ENCODE measurements at places on chromosomes 6 and 20. TPM values are rescaled to one million over a fixed set of nuclear protein-coding genes. Genes with fewer than 3 reads are reported as not detected.

GRCh38 chr6:44453146-44453545, 65.6 kb downstream of the CDC5L start:
- H3K4me3 ChIP-seq, result no peak overlapping the region
- no peak overlapping the region for H3K27ac ChIP-seq
- no peaks in the 10 kb centered on the region for H3K27me3 ChIP-seq
- no peaks in the 10 kb centered on the region for H3K4me1 ChIP-seq

- no peaks in the 10 kb centered on the region for H3K4me1 ChIP-seq
- no peak for DNase-seq
- H3K36me3 ChIP-seq, result no peaks in the 10 kb centered on the region
- H3K27me3 ChIP-seq, result no peaks in the 10 kb centered on the region
- H3K4me3 ChIP-seq, result no peak overlapping the region
Measured at GRCh38 chr6:169529931-169530751, 171.7 kb downstream of the WDR27 start.

GRCh38 chr6:32127717-32128592, at the start of gene ATF6B:
Gene ATF6B, minus strand, starts transcription at chr6:32128246. Its CDS starts 39 bp downstream, at chr6:32128207.
- no peaks in the 10 kb centered on the region for H3K27me3 ChIP-seq
- peaks cover 30% of the 10 kb centered on the region for H3K4me1 ChIP-seq
- peak; percentile 99 for DNase-seq
- H3K4me3 ChIP-seq, result peak within 1 kb of the TSS; percentile 99
- no peaks in the 10 kb centered on the region for H3K36me3 ChIP-seq

DNA sequence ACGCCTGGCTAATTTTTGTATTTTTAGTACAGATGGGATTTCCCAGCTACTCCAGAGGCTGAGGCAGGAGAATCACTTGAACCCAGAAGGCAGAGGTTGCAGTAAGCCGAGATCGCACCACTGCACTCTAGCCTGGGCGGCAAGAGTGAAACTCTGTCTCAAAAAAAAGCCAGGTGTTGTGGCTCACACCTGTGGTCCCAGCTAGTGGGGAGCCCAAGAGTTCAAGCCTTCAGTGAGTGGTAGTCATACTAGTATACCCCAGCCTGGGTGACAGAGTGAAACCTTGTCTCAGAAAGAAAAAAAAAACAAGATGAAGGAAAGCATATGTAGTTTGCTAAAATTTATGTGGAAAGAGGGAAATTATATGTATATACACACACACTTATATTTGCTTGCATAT, 20.0 kb upstream of the POU5F1 start:
- H3K27me3 ChIP-seq, result no peaks in the 10 kb centered on the region
- no peak for DNase-seq
- H3K27ac ChIP-seq, result no peak overlapping the region
- no peaks in the 10 kb centered on the region for H3K4me1 ChIP-seq
- no peaks in the 10 kb centered on the region for H3K36me3 ChIP-seq

DNA sequence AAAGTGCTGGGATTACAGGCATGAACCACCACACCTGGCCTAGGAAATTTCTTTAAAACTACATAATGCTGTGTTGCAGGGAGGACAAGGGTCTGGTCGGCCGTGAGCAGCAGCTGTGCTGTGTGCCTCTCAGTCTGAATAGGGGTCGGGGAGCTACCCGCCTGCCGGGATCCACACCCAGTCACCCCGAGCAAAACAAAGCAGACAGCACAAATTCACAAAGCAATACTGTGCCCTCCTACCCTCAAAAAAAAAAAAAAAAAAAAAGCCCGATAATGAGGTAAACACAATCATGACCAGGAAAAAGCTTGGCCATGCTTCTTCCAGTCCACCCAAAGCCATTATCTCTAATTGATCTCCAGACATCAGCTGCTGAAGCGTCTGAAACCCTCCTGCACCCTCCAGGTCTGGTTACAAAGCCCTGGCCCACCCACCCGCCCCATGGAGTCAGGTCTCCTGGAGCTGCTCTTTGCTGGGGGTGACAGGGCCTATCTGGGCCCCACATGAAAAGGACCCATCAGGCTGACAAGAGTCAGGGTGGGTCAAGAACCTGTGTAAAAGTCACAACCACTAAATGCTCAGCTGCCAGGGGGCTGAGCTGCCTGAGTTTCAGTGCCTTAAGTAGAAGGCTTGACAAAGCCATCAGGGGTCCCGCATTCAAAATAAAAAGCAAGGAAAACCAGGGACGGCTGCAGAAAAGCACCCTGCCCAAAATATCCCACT, 88.2 kb downstream of the NOL4L start:
- no peaks in the 10 kb centered on the region for H3K27me3 ChIP-seq
- H3K4me3 ChIP-seq, result no peak overlapping the region
- H3K36me3 ChIP-seq, result no peaks in the 10 kb centered on the region
- no peak for DNase-seq
- H3K4me1 ChIP-seq, result no peaks in the 10 kb centered on the region

DNA sequence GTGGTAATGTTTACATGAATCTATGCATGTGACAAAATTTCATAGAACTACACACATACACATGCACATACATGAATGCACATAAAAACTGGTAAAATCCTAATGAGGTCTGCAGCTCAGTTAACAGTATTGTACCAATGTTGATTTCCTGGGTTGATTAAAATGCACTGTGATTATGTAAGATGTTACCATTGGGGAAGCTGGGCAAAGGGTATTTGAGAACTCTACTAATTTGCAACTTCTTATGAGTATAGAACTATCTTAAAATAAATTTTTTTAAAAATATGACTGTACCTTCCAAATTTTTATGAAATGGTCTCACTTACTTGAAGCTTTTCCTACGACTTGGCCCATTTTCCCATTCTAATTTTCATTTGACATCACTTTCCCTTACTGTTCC, 43.4 kb upstream of the TENT5A start:
- no peaks in the 10 kb centered on the region for H3K4me1 ChIP-seq
- no peaks in the 10 kb centered on the region for H3K36me3 ChIP-seq
- H3K4me3 ChIP-seq, result no peak overlapping the region
- no peaks in the 10 kb centered on the region for H3K27me3 ChIP-seq
- DNase-seq, result no peak
- no peak overlapping the region for H3K27ac ChIP-seq

DNA sequence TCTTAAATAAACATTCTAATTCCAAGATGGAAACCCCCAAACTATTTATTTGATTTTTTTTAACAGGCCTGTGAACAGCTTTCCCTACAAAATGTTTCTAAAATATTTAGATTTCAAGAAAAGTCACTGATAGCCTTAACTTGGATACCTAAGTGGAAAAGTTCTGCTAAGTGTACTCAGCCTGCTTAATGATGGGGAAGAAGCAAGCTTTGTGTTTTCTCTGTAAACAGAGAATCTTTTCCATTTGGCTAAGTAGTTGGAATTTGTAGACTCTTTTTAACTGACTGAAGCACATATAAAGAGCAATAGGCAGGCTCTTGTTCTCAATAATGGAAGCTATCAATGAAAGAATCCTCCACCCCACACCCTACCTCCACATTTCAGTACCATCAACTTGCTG, 108.2 kb downstream of the KIF6 start:
- H3K27me3 ChIP-seq, result no peaks in the 10 kb centered on the region
- no peaks in the 10 kb centered on the region for H3K36me3 ChIP-seq
- no peak overlapping the region for H3K27ac ChIP-seq
- no peak for DNase-seq

DNA sequence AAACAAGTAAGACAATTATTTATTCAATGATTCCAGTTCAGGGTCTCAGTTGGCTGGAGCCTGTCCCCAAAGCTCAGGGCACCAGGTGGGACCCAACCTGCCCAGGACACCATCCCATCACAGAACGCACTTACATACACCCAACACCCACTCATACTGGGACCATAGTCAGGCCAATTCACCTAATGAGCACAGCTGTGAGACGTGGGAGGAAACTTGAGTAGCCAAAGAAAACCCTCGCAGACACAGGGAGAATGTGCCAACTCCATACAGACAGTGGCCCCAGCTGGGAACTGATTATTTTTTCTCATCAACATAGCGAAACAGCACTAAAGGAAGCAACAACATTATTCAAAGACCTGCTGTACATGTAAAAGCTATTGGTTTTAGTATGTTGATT, 58.6 kb upstream of the DOK5 start:
- DNase-seq, result no peak
- no peak overlapping the region for H3K4me3 ChIP-seq
- H3K36me3 ChIP-seq, result no peaks in the 10 kb centered on the region

DNA sequence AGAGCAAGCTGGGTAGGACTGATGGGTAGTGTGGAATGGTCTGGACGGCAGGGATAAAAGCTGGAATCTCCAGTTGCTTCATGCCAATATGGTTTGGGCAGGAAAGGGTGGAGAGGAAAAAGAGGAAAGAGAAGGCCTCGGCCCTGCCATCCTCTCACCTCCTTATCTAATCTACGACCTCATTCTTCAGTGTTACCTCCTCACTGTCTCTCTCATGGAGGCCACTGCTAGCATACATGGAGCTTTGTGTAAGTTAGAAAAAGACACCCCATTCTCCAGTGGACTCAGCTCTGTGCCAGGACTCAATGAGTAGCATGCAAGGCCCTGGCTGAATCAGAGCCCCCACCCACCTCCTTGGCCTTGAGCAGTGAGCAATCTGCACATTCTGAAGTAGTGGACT, 6.1 kb upstream of the ARID1B start:
- no peaks in the 10 kb centered on the region for H3K27me3 ChIP-seq
- no peak overlapping the region for H3K27ac ChIP-seq
- DNase-seq, result no peak
- H3K4me3 ChIP-seq, result no peak overlapping the region
- peaks cover 33% of the 10 kb centered on the region for H3K4me1 ChIP-seq
- H3K36me3 ChIP-seq, result no peaks in the 10 kb centered on the region

The MYT1 gene
- total RNA-seq, result 3.5 TPM

The GGTLC1 gene
- not detected for total RNA-seq

Measured in Karpas-422 (cell line).